Stimulated activated CD4-positive, alpha-beta T cell treated with anti-CD3 and anti-CD28 coated beads, Interleukin-4, amount 100 ng/mL, for 1 hour (primary cell): ENCODE measurements at places on chromosomes 16 and 17.

DNA sequence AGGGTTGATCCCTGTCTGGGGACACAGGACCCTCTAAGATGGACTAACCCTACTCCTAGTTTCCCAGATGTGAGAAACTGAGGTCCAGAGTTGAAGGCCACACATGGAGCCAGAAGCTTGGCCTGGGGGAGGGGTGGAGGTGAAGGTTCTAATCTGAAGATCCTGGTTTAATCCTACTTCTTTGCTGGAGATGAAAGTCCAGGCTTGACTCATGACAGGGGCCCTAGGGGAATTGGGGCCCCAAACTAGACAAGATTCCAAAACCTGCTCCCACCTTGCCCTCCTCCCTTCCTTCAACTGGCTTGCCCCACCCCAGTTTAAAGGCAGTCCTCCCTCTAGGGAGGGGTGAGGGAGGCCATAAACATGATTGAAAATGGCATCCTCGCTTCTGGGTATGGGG, 21.6 kb downstream of the IGF2BP1 start:
- no peak for DNase-seq

GRCh38 chr16:11685844-11686618, 17.8 kb downstream of the SNN start:
- DNase-seq = no peak

GRCh38 chr16:4749700-4750257, 15.4 kb downstream of the DNAAF8 start:
- DNase-seq = no peak

DNA sequence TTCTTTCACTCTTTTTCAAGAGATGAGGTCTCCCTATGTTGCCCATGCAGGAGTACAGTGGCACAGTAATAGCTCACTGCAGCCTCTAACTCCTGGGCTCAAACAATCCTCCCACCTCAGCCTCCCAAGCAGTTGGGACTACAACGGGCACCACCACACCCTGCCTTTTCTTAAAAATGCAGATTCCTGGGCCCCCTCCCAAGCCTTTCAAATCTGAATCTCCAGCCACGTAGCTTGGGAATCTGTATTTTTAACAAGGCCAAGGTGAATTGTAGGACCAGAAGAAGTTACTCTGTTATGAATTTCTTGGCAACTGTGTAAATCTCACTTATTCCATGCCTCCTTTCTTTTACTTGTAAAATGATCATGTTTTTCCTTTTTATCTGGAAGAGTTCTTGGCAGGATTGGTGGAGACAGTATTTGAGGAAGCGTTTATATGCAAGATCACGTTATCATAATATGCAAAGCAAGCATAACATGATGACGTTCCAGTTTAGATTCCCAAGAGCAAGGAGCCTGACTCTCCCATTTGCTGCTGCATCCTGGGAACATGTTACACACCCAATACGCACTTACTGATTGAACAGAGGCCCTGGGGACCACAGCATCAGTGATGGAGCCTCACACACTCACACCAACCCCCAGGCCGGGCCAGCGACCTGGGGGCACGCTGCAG, 44.5 kb downstream of the LITAF start:
- DNase-seq = no peak

GRCh38 chr17:22300731-22301352, 608.5 kb downstream of the KCNJ18 start:
- no peak for DNase-seq

DNA sequence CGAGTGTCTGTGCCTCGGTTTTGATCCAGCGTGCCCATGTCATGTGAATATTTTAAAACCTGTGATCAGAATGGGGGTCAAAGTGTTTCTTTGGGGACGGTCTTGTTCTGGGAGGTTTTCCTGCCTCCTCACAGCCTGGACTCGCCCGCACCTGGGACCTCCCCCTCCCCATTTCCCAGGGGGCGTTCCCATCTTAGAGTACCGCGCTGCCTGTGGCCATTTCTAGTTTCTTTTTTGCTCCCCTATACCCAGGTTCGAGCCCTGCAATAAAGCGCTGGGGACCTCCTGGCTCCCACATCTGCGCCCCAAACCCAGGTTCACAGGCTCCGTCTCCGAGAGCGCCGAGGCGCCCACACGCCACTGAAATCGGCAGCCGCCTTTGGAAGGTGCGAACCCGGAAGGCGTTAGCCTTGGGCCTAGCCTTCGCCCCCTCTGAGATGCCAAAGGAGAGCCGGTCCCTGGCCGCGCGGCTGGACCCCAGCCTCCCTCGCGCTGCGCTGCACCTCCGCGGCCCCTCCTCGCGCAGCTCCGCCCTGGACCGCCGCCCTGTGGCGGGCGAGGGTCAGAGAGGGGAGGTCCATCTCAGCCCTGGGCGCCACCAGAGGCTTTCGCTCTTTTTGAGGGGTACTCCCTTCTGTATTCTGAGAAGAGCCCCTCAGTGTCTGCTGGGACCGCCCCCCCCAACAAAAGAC, 1.7 kb downstream of the KCNJ12 start:
- no peak for DNase-seq

DNA sequence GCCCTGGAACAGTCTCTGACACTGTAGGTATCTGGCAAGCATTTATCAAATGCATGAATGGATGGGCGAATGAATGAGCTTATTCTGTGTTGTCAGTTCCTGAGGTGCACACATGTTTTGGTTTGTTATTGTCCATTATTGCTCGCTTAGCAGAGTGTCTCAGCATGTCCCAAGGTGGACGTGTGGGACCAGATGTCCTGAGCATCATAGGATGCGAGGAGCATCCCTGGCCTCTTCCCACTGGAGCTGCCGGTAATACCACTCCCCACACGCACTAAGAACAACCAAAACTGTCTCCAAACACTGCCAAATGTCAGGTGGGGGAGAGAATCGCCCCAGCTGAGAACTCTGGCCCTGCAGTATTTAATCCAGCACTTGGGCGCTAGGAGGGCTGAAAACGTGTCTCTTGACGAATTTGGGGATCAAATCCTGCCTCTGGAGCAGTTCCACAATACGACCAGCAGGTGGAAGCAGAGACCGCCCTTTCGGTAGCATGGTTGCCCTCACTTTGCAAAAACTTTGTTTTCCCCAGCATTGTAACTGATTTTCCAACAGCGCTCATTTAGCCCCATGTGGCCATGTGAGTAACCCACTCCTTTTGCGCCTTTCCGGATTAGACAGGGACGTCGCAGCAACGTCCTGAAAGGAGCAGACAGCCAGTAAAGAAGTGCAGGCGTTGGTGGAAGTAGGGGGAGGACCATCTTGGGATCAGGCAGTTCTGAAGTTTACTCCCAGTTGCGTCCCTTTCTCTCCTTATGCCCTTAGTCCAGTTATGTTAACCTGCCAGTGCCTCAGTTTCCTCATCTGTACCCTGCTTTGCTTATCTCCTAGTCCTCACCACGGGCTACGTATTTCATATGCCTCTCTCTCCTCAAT, 22.7 kb downstream of the TMEM114 start:
- peak; percentile 68 for DNase-seq

- DNase-seq = no peak
Measured at GRCh38 chr17:59752446-59752845, 45.0 kb downstream of the VMP1 start.

GRCh38 chr17:21360048-21360447, 16.1 kb upstream of the KCNJ12 start:
- DNase-seq = no peak

GRCh38 chr17:21285164-21286065, 904 bp downstream of the MAP2K3 start:
- DNase-seq = no peak

DNA sequence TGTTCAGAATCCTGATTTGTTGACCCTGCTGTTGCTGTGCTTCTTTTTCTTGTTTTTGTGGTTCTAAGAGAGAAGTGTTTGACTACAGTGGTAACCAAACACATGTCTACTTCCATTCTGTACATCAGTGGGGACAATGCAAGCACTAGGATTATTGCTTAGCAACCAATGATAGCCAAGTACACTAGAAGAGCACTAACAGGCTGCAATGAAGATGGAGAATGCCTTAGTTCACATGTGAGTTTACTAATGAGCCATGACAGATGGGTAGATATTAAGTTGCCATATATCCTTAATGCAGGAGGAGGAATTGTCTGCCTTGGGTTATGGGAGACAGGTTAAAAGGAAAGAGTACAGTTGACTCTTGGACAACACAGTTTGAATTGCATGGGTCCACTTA, 8.3 kb downstream of the EFCAB5 start:
- no peak for DNase-seq

GRCh38 chr16:67191411-67191994, 452 bp upstream of the E2F4 start:
- DNase-seq = no peak

GRCh38 chr17:31967648-31968047, 30.8 kb downstream of the SUZ12 start:
- no peak for DNase-seq

DNA sequence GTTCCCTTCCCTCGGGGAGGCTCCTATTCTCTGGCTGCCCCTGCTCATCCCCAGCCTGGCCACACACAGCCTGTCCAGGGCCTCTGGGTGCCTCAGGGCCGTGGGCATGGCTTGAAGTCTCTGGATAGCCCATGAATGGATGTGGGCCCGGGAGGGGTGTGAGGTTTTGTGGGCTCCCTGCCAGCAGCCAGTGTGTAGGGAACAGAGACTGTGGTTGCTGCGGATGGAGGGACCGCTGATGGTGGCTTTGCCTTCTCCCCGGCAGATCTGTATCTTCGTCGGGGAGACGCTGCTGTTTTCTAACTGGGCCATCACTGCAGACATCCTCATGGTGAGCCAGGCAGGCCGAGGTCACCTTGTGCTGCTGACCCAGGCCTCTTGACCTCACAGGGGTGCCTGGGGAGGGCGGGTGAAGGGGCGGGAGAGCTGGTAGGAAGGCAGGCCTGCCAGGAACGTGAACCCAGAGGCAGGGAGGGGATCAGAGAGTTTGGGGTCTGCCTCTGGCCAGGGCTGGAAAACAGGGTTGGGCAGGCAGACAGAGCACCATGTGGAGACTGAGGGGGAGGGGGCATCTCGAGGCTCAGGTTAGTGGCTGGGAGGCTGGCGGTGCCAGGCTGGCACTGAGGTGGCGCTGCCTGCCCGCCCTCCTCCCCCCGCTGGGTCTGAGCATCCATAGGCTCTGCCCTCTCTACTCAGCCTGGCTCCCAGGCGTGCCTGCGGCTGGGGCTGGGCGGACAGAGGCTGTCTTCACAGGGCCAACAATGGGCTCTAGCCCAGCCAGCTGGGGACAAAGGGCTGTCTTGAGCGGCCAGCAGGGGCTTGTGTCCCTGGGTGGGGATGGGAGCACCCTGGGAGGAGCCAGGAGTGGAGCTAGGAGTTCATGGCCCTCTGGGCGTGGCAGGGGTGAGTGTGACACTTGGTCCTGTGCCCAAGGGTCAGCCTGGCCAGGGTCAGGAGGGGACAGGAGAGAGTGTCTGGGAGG, 21.4 kb downstream of the MYBBP1A start:
- DNase-seq = no peak

DNA sequence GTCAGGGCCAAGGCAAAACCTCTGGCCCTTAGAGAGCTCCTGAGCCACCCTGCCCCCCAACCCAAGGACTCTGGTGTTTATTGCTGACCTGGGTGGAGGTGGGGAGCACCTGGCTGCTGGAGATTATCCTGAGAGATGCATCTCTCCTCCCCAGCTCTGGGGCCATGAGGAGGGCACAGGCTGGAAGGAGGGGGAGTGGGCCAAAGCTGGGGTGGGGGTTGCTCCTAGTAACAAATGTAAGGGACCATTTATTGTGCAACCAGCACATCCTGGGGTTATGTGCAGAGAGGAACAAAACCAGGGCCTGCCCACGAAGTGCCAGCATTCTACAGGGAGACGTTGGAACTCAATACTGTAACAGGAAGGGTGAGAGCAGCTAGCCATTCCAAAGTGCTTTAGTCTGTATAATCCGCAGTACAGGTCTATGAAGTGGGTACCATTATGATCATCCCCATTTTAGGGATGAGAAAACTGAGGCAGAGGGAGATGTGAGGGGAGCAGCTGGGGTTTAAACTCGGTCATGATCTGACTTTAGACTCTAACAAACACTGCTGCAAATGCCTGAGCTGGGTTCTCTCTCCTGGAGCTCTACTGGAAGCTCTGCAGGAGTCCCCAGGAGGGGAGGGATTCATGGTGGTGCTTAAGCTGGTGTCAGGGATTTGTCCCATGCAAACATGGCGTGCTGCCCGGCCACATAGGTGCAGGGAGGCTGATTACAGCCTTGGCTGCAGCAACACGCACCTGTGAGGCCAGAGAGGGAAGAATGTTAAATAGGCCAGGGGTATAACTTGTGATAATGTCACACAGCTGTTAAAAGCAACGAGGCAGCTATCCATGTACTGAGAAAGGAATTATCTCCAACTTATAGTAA, 1.4 kb upstream of the RHBDF2 start:
- DNase-seq = no peak

- no peak for DNase-seq
Measured at GRCh38 chr17:75402026-75402425, 3.5 kb downstream of the GRB2 start.

DNA sequence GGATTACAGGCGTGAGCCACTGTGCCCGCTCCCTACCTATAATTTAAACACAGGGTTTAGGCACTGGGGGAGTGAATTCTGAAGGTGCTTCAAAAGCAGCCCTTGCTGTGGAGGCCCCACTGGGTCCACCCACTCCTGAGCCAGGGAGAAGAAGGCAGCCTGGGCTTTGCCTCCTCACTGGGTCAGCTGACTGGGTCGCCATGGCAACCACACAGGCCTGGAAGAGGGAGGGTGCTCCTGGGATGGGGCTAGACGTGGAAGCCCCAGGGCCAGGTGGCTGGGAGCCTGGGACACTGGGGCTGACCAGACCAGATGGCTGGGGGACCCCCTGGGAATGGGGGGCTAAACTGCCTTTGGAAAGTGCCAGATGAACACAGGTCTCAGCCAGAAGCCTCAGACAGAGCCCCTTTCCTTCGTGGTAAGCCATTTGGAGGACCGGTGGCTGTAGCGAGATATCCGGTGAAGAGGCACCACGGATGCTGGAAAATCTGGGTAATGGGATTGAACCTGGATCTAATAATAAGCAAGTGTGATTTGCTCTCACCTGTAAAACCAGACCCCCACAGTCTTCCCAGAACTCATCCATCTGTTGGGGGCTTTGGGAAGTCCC, 32.9 kb downstream of the TRARG1 start:
- DNase-seq = no peak

DNA sequence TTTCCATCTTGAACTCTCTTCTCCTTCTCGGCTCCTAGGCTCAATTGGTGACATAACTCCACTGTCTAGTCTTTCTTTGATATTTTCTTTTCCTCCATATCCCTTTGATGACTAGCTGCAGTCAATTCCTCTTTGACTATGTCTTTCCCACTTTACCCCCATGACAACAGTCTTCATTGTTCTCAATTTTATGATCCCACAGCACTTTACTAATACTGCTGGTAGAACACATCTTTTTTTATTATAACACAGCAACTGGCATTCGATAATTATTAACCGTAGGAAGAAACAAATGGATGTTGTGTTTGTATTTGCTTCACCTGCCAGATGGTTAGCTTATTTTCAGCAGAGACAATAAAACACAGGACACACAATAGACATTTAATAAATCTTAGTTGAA, 1.3 kb downstream of the KRTAP3-3 start:
- DNase-seq = no peak

GRCh38 chr17:2259769-2260536, 43.6 kb downstream of the SMG6 start:
- peak; percentile 59 for DNase-seq

GRCh38 chr17:81964081-81964849, 3.3 kb upstream of the NOTUM start:
- DNase-seq = no peak
